Activated CD8-positive, alpha-beta T cell treated with anti-CD3 and anti-CD28 coated beads for 36 hours (primary cell): ENCODE measurements at places on chromosomes 3 and 15. TPM values are rescaled to one million over a fixed set of nuclear protein-coding genes. Genes with fewer than 3 reads are reported as not detected.

- H3K27ac ChIP-seq = no peak overlapping the region
- H3K27me3 ChIP-seq = peaks cover 18% of the 10 kb centered on the region
- DNase-seq = no peak
- H3K4me3 ChIP-seq = no peak overlapping the region
- H3K36me3 ChIP-seq = peaks cover 4% of the 10 kb centered on the region
These were observed 8.1 kb upstream of the MYLK start for GRCh38 chr3:123892195-123892594.

FAM81A gene
- 1.5 TPM for total RNA-seq

TM6SF1 gene
- 5.6 TPM for total RNA-seq

BRPF1 gene
- total RNA-seq = 28.2 TPM
